ENCODE measurements at places on chromosomes 12 and 14.

- DNase-seq = no peak
Measured at GRCh38 chr14:89352976-89353765, 63.9 kb downstream of the FOXN3 start.

DNA sequence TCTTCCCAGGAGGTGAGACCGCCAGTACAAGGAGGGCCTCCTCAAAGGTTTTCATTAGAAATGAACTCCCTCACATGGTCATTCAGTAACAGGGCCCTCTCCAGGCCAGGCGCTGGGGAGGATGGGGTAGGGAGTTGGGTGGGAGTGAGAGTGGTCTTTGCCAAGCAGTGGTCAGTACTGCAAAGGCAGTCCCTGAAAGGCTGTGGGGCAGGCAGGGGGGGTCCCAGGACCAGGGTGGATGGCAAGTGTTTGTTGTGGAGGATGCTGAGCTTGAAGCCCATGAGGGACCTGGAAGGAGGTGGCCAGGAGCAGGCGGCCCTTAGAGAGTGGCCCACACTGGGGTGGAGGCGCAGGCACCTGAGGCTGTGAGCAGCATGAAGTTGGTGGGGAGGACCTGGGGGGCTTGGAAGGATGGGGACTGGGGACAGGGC, 26.1 kb downstream of the CEP170B start:
- DNase-seq = peak; percentile 23

DNA sequence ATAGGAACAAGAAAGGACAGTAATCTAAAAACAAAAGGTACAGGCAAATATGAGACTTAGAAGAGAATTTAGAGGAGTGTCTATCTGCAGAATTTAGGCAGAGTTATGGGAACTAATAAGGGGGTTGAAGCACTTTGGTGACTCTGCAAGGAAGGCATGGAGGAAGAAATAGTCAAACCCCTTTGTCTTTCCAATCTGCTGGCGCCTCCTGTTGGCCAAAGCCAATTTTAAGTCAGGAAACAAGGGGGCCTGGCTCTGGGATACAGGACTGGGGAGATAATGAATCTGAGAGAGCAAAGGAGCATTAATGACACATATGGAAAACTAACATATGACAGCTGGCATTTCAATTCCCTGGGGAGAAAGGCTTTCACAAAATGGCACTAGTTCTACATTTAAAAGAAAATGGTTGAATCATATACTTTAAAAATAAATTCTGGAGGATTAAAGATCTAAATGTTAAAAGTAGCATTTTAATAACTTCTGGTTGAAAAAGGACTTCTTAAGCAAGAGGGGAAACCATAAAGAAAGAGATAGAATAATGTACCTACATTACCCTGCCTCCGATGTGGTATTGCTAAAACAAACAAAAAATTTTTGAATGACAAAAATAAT, 48.5 kb upstream of the CSRP2 start:
- DNase-seq = peak; percentile 42

DNA sequence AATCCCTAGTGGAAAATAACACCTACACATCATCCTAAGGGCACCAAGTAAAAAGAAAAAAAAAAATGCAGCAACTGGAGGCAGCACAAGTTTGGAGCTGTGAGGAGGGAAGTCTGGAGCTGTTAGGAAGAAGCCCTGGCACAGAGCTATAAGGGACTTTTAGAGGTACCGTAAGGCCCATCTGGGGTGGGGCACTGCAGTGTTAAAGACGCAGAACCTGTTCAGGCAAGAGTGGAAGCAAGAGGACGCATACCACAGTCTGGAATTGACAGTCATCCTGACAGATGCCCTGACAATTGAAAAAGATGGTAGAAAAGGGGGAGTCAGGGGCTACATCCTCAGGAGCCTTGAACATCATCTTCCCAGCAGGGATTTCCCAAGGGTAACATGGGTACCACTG, 195.9 kb upstream of the PLEKHG7 start:
- DNase-seq = no peak

DNA sequence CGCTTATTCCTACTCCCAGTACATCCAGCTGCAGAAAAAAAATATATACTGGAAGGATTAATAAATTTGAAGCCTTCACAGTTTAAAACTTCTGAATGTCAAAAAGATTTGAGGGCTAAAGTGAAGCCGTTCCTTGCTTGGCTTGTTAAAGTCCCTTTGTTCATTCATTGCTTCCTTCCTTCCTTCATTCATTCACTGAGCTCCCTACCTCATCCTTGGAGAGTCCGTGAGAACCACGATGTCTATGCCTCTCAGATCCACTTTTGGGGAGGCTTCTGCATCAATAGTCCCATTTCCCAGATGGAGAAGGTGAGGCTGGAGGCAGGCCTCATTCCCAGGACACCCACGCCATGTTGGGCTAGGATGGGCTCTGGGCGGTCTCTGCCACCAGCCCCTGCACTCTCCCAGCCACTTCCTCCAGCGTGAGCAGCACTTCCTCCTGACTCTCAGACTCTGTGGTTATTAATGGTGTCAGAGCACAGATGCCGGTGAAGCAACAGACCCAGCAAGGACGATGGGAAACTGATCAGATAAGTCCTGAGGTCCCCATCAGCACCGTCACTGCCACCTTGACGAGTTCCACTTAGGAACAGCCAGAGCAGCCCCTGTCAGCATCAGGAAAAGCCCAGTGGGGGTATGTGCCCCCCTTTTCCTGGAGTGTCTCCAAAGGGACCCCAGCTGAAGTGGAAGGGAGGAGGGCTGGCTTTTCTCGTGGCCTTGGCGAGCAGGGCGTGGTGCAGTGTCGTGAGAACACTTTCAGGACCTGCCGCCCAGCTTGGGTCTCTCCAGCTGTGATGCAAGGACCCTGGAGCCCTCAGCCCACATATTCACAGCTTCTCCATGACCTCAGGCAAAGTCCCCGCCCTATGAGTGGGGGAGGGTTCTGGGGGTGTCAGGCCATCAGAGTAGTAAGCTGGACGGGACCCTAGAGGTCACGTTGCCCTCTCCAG, 21.2 kb downstream of the ASB2 start:
- DNase-seq = peak; percentile 69

GRCh38 chr14:103521951-103522563, 573 bp downstream of the CKB start:
- DNase-seq = no peak

DNA sequence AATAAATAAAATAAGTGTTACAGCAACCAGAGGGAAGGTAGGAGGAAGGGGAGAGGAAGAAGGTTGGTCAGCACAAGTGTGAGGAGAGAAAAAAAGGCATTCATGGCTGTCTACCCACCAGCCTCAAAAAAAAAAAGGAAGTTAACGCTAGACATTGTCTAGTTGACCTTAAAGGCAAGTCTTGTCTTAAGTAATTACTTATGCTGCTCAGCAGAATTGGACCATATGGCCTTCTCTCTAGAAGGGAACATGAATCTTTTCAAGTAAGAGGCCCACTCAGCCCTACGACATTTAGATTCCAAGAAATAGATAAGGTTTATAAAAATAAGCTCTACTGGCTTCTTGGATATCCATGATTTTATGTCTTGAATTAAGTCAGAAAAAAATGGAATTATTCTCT, 172.7 kb downstream of the ETNK1 start:
- DNase-seq = no peak

DNA sequence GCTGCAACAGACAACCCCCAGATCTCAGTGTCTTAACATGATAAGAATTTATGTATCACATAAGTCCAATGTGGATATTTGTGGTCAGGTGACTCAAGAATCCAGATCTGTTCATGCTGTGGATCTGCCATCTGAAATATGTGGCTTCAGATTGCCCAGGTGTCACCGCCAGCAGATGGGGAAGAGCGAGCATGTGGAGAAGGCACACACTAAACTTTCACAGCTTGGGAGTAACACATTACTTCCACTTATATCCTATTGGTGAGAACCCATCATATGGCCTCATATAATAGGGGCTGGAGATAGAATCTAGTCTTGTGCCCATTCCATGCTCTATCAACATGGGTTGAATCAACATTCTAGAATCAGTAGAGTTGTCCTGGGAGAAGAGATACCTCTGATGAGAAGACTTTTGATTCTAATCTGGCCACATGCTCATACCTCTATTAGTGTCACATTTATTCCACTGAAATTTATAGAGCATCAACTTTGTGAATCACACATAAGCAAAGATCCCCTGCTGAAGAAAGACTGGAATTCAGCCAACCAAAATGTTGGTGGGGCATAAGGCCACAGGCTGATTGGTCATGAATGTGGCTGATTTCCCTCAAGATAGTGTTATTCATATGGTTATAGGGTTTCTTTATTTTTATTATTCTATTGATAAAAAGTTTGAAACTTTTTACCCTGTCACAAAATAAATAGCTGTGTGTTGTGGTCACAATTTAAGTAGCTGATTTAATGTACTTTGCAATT, 6.0 kb upstream of the CALCOCO1 start:
- no peak for DNase-seq

DNA sequence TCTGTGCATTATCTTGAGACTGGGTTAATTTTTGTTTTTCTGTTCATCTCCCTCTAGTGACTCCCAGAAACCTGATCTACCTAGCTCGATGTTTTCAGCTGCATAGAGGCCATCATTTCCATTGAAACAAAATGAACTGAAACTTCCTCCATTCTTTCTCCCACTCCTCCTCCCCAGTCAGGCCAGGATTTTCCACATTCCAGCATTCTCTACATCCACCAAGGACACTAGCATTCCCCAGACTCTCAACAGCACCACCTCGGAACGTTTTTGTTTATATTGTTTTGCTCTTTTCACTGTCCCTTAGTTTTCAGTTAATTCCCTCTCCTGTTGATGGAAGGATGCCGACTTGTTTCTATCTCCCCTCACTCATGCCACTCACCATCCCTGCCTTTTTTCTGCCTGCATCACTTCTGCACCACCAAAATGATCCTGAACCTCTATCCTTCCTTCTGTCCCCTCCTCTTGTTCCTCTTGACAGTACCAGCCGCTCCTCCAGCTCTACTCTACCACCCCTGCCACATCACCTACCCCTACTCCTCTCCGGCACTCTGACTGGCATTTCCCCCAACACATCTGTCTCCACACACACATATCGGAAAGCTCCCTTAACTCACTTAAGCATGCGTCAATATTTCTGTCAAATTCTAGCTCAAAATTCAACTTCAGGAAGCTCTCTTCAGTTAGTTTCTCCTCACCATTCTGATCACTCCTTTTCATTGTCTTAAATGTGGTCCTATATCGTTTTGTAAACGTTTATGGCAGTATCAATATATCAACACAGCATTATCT, 13.2 kb downstream of the OR6S1 start:
- no peak for DNase-seq

DNA sequence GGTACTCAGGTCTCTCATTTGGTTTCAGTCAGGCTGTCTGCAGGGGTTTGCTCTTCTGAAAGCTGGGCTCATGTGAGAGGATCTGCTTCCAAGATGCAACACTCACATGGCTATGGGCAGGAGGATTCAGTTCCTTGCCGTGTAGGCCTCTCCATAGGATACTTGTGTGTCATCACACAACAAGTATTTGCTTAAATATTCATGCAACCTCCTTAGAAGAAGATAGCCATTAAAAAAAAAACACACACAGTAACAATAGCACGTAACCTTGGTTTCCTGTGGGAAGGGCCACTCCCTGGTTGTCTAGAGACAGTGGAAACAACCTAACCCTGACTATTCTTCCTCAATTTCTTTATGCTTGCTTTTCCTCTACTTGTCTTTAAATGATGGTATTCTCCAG, 31.8 kb upstream of the CLEC4E start:
- no peak for DNase-seq

DNA sequence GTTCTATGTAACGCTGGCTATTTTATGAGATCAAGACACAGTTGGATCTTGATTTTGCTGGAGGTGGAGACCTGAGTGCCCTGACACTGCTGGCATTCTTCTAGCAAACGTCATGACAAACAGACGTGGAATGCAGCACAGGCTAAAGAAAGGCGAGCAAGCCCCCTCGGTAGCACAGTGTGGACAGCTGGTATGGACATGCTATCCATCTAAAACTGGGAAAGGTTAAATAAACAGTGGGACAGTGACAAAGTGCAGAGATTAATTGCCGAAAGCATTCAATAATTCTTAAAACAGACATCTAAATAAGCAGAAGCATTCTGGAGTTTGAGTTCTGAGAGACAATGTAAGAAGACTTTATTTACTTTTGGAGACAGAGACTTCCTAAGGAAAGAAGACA, 237.2 kb downstream of the FBXL14 start:
- DNase-seq = no peak

DNA sequence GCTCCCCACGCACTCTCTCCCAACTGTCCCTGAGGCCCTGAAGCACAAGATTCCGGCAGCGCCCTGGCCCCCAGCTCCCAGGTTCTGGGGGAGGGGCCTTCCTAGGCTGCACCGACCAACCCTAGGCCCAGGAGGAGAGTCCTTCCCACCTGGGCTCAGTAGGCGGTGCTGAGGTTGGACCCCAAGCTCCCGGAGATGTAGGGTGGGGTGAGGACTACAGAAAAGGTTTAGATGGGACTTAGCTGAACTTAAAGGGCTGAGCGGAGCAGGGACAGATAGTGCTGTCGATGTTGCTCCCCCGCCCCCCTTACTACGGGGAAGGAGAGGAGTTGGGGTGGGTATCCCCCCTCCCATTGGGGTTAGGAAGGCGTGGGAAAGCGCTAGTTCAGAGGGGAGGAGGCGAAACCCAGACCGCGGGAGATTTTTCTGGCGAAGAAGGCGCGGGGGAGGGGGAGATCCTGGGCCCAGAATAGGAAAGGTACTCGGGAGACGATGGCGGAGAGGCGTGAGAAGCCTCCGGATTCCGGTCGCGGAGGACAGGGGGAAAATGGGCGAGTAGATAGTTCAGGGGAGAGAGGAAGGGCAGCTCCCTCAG, 4.2 kb upstream of the BAZ2A start:
- DNase-seq = peak; percentile 47

GRCh38 chr14:63361790-63362189, 43.1 kb upstream of the GPHB5 start:
- no peak for DNase-seq

DNA sequence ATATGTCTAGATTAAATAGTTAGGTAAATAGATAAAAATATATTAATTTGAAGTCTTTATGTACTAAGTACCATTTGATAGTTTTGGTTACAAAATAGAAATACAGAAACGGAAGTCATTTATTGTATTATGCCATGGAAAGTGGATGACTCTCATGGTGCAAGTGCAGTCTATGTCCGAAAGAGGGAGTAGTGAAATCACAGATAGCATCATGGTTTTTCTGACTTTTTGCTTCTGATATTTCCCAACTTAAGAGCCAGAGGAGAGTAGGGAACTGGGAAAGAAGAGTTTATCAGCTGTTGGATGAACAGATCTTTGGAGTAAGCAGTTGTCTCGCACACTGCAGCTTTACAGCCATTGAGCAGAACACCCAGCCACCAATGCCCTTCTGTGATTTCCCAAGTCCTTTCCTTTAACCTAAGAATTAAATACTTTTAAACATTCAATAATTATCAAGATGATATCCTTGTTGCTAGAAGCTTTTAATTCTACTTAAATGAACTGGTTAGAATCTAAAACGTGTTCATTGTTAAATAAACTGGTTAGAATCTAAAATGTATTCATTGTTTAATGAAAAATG, 18.4 kb upstream of the SRGAP1 start:
- no peak for DNase-seq

DNA sequence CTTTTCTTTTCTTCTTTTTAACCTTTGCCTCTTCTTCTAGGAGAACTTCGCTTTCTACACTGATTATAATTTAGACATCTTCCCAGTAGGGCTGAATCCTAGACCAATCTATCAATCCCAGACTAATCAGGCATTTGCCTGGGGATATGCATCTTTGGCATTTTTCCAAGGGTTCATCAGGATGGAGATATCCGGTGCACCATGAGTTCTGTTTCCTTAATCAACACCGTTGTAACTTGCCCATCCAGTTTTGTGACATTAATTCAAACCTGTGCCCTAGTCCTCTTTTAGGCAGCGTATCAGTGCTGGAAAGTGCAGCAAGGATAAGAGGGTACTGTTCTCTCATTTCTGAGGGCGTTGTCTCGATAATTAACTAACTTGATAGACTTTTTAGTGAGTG, 617 bp upstream of the MGP start:
- no peak for DNase-seq

Data from activated T-cell treated with anti-CD3 and anti-CD28 coated beads, Interleukin-2, amount 50 U/mL, for 24 hours (primary cell).